Heart right ventricle (tissue), 16 donors: ENCODE measurements at places on chromosomes 13 and 19. TPM values are rescaled to one million over a fixed set of nuclear protein-coding genes. Genes with fewer than 3 reads are reported as not detected.

DNA sequence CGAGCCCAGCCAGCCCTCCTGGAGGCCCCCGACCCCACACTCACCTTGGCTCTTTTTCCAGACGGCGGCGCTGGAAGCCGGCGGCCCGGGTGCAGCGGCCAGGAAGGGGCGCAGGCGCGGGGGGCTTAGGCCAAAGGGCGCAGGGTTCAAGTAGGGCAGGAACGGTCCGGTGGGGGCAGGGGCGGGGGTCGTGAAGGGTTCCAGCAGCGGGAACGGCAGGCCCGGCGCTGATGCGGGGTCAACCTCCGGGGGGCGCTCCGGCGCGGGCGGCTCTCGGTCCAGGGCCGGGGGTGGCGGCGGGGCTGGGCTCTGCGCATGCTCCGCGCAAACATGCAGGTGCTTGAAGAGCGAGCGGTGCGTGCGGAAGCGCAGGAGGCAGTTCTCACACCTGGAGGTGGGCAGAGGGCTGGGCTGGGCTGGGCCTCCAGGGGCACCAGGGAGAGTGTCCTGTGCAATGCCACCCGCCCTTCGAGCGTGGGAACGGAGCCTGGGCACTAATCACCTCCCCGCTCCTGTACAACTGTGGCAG is 2.3 kb downstream of the ZNF414 start:
- peaks cover 5% of the 10 kb centered on the region for H3K36me3 ChIP-seq
- H3K4me3 ChIP-seq = no peak overlapping the region
- no peak for DNase-seq
- no peak overlapping the region for H3K27ac ChIP-seq

DNA sequence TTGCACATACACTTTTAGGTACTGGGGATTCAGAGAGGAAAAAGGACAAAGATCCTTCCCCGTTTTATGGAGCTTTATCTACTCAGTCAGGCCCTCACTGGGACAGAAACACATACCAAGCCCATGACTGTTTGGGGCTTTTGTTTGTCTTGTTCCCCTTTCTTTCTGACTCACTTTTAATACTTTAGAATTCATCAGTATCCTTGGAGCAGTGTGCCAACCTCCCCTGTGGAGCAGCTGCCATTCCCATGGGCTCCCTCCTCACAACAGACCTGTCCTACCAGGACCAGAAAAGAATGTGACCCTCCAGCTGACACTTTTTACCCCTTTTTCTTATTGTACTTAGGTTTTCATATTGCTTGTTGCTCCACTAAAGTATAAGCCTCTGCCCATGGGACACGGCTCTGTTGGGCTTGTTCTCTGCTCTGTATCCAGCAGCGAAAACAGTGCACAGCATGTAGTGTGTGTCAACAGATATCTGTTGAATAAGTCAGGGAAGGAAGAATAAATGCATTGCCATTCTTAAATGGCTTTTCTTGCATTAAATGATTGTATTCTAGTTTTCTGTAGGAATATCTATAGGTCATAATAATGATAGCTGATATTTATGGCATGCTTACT is 431.1 kb downstream of the EFNB2 start:
- no peaks in the 10 kb centered on the region for H3K27me3 ChIP-seq
- no peak overlapping the region for H3K4me3 ChIP-seq
- no peak overlapping the region for H3K27ac ChIP-seq
- H3K36me3 ChIP-seq = no peaks in the 10 kb centered on the region

The CYSLTR2 gene
- 6.2 TPM for total RNA-seq

DNA sequence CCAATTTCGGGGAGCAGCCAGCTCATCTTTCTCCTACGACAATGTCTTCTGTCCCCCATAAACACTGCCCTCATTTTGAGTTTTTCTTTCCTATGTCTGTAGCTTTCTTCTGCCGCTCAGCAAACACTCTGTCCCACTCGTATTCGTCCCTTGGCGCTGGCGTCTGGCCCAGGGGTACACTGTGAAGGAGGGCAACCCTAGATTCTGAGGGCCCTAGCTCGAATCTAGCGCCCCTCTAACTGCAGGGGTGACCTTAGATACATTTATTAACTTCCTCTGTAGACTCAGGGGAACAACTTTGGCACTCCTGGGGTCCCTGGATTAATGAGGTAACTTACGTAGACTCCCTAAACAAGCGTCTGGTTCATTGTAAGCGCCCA is 677 bp upstream of the LRCH1 start:
- H3K4me3 ChIP-seq = peak overlapping the region; percentile 73
- H3K4me1 ChIP-seq = peaks cover 29% of the 10 kb centered on the region
- DNase-seq = peak; percentile 24

The ZNF541 gene
- 1.3 TPM for total RNA-seq

- no peak for DNase-seq
- peak overlapping the region; percentile 47 for H3K27ac ChIP-seq
- H3K36me3 ChIP-seq = no peaks in the 10 kb centered on the region
- H3K4me1 ChIP-seq = peaks cover 40% of the 10 kb centered on the region
- H3K4me3 ChIP-seq = no peak overlapping the region
Observed at GRCh38 chr13:31224174-31224669, 24.4 kb downstream of the B3GLCT start.

DNA sequence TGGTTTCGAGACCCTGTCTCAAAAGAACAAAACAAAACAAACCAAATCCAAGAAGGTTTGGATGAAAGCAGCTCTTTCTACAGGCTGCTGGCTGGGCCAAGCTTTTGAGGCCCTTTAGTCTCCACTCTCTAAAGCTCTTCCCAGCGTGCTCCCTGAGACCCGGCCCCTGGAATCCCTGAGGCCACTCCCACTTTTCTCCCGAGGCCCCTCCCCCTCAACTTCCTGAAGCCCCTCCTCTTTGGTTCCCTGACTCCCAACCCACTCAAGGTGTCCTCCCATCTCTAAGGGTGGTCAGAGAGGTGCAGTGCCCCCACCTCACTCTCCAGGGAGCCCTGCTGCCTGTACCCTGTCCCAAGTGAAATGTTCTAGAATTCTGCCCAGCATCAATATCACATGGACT is 10.6 kb downstream of the ERICH6B start:
- no peaks in the 10 kb centered on the region for H3K27me3 ChIP-seq
- no peak overlapping the region for H3K4me3 ChIP-seq
- no peak overlapping the region for H3K27ac ChIP-seq
- DNase-seq = no peak
- no peaks in the 10 kb centered on the region for H3K4me1 ChIP-seq

GRCh38 chr19:47240556-47240955 is 9.6 kb upstream of the BBC3 start:
- DNase-seq = no peak
- peaks cover 32% of the 10 kb centered on the region for H3K4me1 ChIP-seq
- H3K27ac ChIP-seq = no peak overlapping the region
- H3K36me3 ChIP-seq = no peaks in the 10 kb centered on the region
- H3K4me3 ChIP-seq = no peak overlapping the region

DNA sequence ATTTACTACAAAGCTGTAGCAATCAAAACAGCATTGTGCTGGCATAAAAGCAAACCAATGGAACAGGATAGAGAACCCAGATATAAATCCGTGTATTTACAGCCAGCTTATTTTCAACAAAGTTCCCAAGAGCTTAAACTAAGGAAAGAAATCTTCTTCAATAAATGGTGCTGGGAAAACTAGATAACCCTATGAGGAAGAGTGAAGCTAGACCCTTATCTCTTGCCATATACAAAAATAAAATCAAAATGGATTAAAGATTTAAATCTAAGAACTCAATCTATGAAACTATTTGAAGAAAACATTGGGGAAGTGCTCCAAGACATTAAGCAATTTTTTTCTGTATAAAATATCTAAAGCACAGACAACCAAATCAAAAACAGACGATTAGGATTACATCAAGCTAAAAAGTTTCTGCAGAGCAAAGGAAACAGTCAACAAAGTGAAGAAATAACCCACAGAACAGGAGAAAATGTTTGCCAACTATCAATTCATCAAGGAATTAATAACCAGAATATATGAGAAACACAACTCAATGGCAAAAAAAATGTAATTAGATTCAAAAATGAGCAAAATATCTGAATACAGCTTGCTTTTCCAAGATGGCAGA is 480.7 kb downstream of the LMO7 start:
- no peaks in the 10 kb centered on the region for H3K4me1 ChIP-seq
- no peak overlapping the region for H3K4me3 ChIP-seq
- DNase-seq = no peak
- H3K27me3 ChIP-seq = no peaks in the 10 kb centered on the region

- no peak overlapping the region for H3K27ac ChIP-seq
- H3K4me3 ChIP-seq = no peak overlapping the region
- H3K4me1 ChIP-seq = no peaks in the 10 kb centered on the region
- no peaks in the 10 kb centered on the region for H3K36me3 ChIP-seq
- DNase-seq = no peak
- H3K27me3 ChIP-seq = no peaks in the 10 kb centered on the region
Observed at GRCh38 chr13:96751089-96751488, 243.2 kb downstream of the OXGR1 start.

DNA sequence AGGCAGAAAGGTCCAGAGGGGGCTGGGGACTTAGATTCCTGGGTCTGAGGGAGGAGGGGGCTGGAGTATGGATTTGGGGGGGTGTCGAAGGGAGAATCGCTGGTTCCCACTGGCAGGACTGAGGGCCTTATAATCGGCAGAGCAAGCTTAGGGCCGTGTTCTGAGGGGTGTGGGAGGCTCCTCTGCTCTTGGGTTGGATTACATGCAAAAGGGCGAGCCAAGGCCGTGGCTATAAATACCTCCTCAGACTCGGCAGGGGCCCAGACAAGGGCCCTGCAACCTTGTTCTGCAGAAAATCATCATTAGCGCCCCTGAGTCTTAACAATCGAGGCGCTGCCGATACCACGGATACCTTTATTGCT is 707 bp upstream of the MAMSTR start:
- no peaks in the 10 kb centered on the region for H3K36me3 ChIP-seq
- no peaks in the 10 kb centered on the region for H3K27me3 ChIP-seq
- peak overlapping the region; percentile 80 for H3K27ac ChIP-seq
- DNase-seq = no peak
- peaks cover 68% of the 10 kb centered on the region for H3K4me1 ChIP-seq
- peak overlapping the region; percentile 48 for H3K4me3 ChIP-seq

The ZFP28 gene
- 8.0 TPM for total RNA-seq
